ENCODE measurements at places on chromosomes 12 and 14. TPM values are rescaled to one million over a fixed set of nuclear protein-coding genes. Genes with fewer than 3 reads are reported as not detected.

The TMCC3 gene
- 4.7 TPM for total RNA-seq

The LRRC10 gene
- total RNA-seq: 32.4 TPM

The KRT77 gene
- not detected for total RNA-seq

The CYP27B1 gene
- 0.28 TPM for total RNA-seq

The FAM222A gene
- 23.6 TPM for total RNA-seq

The GAS2L3 gene
- total RNA-seq: 2.2 TPM

The FIGNL2 gene
- 0.19 TPM for total RNA-seq

The MEG3 gene
- 6.5 TPM for total RNA-seq

The PLEK2 gene
- total RNA-seq: 1.1 TPM

The ACRBP gene
- not detected for total RNA-seq

The TSPAN11 gene
- 4.1 TPM for total RNA-seq

DNA sequence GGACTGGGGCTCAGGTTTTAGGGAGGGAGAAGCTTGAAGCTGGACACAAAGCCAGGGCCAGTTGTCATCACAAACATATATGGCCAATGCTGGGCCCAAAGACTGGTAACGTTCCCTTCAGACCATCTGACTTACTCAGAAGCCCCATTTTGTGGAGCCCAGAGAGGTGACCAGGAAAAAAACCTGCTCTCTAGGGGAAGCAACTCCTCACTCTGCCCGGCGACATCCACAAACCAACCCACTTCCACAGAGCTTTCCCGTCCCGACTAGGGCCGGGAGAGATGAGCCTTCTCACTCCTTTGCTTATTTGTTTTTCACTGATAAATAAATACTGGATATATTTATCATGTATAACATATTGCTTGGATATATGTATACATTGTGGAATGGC lies 180.9 kb upstream of the RTL1 start:
- peak; percentile 43 for DNase-seq

DNA sequence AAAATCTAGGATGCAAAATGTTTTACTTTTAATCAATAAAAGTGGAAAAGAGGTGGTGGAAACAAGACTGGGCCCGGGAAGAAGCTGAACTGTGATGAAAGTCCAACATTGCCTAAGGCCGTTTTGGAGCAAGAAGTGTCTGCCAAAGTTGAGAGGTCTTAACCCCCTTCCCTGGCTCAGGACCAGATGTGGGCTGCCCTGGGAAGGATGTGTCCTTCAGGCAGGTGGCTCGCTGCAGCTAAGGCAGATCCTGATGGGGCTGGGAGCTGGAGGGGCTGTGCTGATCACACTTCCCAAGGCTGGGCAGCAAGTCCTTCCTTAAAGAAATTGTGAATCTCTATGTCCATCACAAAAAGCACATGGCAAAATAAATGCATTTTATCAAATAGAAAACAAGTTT lies 581.6 kb downstream of the GALC start:
- no peak for DNase-seq

DNA sequence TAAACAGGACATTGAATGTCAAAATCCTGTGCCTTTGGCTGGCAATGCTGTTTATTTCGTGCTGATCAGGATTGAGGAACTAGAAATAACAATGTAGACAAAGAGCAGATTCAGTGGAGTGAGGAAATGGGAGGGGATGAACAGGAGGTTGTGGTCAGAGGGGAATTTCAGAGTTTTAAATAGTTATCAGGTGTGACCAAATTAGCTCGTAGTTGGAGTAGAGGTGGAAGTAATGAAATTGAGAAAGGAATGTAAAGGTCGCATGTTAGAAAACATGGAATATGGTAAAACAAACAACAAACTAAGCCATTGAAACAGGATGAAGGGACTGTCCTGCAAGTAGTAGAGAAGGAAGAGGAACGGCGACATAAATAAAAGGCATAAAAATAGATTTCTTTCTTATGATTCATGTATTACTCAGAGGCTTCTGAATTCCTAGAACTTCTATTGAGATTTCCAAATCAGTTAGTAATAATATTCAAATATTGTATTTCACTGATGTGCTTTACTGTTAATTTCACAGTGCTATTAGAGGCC lies 9.5 kb upstream of the SAV1 start:
- DNase-seq: no peak

DNA sequence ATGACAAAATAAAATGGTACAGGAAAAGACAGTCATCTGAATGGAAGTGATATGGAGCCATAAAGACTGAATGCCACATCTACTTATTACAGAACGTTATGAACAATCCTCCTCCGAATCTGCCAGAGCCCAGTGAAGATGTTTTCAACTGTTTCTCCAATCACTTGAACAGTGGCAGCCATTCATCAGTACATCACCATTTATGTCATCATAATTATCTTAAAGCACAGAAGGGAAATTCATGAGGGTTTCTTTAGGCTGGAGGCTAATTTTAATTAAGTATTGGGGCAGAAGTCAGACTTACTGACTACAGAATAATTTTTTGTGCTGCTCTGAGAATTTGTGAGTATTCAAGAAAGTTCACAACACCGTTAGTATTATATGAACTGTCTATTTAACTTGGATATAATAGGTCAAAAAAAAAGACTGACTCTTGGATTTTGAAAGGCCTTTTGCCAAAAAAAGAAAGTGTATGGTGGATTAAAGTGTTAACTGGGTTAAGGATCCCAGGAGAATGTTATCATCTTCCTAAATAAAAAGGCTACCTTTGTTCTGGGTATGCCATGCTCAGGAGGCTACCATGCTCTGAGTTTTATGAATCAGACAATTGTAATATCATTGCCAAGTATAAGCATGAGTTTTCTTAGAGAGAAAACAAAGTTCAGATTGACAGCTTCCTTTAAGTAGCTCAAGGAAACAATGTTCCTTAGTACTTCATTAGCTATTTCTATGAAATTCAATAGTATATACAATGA lies 40.1 kb downstream of the PDZRN4 start:
- no peak for DNase-seq

DNA sequence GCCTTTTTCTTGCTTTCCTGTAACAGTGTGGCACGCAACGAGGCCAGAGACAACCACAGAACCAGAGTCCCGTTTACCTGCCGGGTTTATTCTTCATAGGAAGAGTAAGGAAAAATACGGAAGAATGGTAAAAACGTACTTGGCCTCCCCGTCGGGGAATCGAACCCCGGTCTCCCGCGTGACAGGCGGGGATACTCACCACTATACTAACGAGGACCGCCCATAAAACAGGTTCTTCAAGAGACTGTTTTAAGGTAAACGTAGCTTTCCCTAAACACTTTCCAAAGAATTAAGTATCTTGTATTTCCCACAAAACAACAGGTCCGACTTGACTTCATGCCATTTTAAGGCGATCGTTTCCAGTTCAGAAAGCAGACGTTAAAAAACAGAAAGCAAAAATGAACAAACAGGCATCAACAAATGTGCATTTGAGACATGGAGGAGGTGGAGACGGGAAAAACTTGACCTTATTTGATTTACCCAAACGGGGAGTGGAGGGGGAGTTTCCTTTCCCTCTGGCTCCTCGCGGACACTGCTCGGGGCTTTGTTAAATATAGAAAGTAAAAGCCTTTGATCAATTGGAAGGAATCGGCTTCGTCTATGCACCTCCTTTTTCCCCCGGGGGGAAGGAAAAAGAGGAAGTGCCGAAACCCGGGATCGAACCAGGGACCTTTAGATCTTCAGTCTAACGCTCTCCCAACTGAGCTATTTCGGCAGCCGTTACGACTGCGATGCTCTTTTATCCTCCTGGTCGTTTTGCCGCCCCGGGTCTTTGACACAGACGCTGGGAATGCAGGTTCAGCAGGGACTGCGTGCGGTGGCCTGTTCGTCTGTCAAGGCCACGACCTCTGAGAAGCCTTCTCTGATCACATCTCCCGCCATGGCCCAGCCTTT lies 13.0 kb upstream of the UBC start:
- peak; percentile 98 for DNase-seq

GRCh38 chr12:131196220-131196619 lies 242.5 kb downstream of the ADGRD1 start:
- peak; percentile 46 for DNase-seq

DNA sequence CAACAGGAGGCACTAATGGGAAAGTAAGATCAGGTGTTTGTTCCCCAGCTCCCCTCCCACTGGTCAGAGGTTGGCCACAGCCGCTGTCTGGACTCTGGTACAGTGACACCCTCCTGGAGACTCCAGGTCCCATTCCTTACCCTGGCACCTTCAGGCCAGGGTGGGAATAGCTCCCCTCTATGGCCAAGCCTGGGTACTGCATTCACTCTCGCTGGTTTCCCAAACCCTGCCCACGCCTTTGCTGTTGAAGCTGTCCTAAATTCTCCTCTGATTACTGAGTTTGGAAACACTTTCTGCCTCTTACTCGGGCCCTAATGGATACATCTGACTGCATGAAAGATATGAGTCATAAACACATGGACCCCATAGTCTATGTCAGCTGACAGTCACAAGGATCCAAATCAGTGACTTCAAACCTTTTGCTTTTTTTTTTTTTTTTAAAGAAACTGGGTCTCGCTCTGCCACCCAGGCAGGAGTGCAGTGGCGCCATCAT lies 17.9 kb downstream of the HRK start:
- DNase-seq: no peak

- DNase-seq: no peak
Measured at GRCh38 chr12:104460973-104461698, 4.4 kb downstream of the CHST11 start.

DNA sequence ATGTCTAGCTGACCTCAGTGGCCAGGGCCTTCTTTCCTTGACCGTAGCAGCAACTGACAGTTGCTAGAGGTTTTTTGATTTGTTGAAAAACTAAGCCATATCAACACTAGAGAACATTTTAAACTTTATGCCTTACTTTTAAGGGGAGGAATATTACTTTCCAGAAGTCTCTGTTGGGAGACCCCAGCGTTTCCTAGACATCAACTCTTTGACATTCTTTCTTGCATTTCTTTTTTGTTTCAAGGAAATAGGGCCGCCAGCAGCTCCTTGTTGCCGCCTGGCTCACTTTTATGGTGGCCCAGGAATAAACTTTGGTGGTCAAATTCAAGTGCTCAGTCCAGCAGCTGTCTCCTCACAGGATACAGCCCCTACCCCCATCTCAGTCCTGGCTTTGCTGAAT lies 2.5 kb upstream of the HOXC11 start:
- DNase-seq: no peak

GRCh38 chr14:57998766-57999165 lies 132.9 kb upstream of the SLC35F4 start:
- DNase-seq: no peak

GRCh38 chr12:87368259-87368658 lies 660.9 kb downstream of the C12orf50 start:
- no peak for DNase-seq

GRCh38 chr14:41817626-41818025 lies 210.9 kb downstream of the LRFN5 start:
- no peak for DNase-seq

DNA sequence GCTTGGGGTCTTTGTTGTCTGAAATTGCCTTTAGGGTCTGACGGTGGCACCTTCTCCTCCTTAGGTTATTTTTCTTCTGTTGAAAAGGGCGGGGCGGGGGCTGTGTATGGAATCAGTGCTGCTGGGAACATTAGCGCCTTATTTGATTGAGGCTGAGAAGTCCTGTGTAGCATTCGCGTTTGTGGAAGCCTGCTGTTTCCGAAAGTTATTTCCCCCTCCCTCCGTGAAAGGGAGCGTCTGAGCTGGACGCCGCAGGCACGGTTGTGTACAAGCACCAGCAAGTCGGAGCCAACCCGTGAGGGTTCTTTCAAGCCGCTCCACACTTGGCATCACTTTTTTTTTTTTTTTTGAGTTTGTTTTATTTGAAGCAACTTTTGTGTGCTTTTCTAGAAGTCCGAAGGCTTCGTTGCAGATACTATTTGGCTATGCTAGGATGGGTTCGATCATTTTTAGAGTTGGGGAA lies 1.1 kb downstream of the SYNE2 start:
- DNase-seq: peak; percentile 65

- no peak for DNase-seq
Measured at GRCh38 chr12:30622509-30622908, 73.2 kb downstream of the IPO8 start.

GRCh38 chr12:57299514-57300016 lies 48.6 kb upstream of the STAC3 start:
- no peak for DNase-seq

DNA sequence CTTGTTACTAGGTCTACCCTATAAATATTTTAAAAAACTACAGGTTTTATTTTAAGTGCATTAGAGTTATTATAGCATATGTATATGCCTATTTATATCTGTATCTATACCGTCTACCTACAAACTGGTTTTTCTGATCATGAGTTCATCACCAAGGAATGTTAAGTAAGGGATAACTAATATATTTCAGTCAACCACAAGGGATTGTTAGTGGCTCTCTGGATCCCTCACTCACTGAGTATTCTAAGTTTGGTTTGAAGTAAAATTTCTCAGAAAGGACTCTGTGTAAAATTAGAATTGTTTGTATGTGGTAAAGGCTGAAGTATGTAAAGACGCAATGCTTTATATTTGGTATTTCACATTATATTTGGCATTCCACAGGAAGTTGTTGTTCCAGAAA lies 4.8 kb downstream of the EPYC start:
- no peak for DNase-seq

- DNase-seq: no peak
Measured at GRCh38 chr12:26691234-26691970, 141.6 kb downstream of the ITPR2 start.

- no peak for DNase-seq
Measured at GRCh38 chr12:112096667-112097066, 11.9 kb downstream of the NAA25 start.

- DNase-seq: no peak
Measured at GRCh38 chr14:88990856-88991255, 166.4 kb downstream of the TTC8 start.

DNA sequence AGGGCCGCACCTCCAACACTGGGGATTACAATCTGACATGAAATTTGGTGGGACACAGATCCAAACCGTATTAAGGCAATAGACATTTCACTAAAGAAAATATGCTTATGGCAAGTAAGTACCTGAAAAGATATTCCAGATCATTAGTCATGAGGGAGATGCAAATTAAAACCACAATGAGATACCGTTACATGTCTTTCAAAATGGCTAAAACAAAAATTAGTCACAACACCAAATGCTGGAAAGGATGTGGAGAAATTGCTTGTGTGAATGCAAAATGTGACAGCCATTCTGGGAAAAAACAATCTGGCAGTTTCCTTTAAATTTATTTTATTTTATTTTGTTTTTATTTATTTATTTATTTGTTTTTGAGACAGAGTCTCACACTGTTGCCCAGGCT lies 82.3 kb upstream of the PTGDR start:
- no peak for DNase-seq

- DNase-seq: no peak
Measured at GRCh38 chr14:88559852-88560251, 3.0 kb upstream of the ZC3H14 start.

- no peak for DNase-seq
Measured at GRCh38 chr14:63499701-63500250, 43.4 kb downstream of the PPP2R5E start.

DNA sequence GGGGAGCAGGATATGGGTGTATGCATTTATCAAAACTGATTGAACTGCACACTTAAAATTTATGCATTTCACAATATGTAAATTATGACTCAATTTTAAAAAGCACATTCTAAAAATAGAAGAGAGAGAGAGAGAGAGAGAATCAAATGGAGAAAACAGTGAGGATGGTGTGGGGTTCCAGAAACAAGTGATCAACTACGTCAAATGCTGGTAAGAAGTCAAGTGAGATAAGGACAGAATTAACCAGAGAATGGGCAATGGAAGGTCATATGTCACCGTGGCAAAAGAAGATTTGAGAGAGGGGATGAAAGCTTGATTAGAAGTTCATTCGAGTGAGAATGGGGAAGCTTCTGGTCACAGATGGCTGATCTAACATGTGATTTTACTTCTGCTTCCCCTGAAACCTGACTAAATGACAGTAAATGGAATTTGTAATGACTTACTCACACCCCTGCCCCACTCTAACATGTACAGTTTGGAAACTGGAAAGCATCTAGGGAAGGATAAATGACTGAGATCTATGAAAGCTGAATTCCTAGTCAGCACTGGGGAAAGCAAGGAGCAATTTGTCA lies 276.5 kb upstream of the AMIGO2 start:
- DNase-seq: no peak

Measured in right atrium auricular region (tissue), 2 donors.